ENCODE measurements at places on chromosomes 16 and 17.
A peak's percentile ranks its signal among the peaks of the same experiment; 100 is the strongest.

- DNase-seq, result no peak
Observed at GRCh38 chr17:57422574-57423164, 166.3 kb downstream of the MSI2 start.

GRCh38 chr16:55040366-55041086 is 109.9 kb downstream of the IRX5 start:
- DNase-seq, result no peak

DNA sequence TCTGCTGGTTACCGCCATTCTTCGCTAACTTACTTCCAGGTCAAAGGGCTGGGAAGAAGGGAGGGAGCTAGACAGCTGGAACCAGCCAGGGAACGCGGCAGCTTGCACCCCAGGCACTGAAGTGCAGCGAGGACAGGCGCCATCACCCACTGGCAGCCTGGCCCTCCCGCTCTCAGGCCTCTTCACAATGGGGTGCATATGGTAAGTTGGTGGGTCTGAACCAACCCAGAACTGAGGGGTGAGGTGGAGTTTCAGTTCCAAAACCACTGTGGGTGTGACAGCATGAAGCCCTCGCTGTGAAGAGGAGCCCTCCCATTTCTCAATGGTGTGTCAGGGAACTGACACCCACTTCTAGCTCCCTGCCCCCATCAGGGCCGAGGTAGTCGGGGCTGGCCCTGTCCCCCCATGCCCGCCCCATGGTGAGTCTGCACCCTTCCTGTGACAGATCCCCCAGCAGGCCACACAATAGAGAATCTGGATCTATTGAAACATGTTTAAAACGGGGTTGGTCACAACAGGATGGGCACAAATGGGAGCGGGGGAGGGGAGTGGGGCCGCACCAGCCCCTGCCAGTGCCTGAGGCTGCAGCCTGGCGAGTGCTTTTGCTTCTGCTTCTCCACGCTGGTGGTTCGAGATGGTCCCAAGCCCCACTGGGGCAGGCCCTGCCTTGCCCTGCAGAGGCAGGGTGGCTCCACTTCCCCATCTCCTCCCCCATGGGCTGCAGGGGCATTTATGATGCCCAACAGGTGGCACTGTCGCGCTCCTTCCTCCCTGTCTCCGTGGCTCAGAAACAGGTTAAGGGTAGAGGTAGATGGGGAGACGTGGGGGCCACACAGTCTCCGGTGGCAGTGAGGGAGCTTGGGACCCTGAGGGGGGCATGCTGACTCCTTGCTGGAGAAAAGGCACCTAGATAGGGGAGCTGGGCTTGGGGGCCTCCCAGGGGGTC is 2.3 kb downstream of the LIMD2 start:
- DNase-seq, result no peak

GRCh38 chr17:80099291-80100034 is 1.9 kb upstream of the GAA start:
- no peak for DNase-seq

- DNase-seq, result no peak
Observed at GRCh38 chr16:58110571-58111301, 18.4 kb downstream of the CFAP20 start.

GRCh38 chr17:17874478-17874877 is 37.7 kb upstream of the SREBF1 start:
- no peak for DNase-seq

- no peak for DNase-seq
Observed at GRCh38 chr16:26668026-26668425, 398.7 kb upstream of the C16orf82 start.

- DNase-seq, result peak; percentile 84
Observed at GRCh38 chr17:15651583-15652110, 32.1 kb upstream of the FBXW10B start.

- DNase-seq, result no peak
Observed at GRCh38 chr16:878072-878784, 77.7 kb upstream of the GNG13 start.

DNA sequence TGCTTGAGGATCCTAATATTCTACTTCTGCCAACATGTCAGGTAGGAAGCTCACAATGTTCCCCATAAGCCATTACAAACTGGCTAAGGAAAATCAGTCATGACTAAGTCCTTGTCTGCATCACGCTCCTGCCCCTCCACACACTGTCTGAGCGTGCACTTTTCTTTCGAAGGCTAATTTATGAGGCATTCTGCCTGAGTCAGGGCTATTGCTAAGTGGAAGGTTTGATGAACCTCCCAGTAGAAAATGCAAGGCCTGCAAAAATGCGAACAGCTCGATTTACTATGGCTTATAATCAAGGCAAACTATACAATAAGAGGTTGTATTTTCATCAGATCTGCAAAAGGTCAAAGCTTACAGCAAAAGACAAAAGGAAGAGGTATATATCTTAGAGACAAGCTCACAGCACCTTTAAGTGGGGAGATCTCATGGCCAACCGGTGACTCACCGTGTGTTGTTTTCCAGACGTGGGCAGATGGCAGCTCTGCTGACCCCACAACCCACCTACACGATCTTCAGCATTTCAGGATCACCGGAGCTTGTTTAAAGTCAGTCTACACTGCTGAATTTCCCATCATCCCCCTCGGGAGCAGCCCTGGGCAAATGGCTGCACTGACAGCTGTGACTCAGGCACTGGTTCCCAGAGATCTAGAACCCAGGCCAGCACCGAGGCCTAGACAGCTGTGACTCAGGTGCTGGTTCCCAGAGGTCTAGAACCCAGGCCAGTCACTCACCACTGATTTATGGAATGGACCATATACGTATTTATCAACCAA is 26.1 kb downstream of the MEAK7 start:
- DNase-seq, result no peak

DNA sequence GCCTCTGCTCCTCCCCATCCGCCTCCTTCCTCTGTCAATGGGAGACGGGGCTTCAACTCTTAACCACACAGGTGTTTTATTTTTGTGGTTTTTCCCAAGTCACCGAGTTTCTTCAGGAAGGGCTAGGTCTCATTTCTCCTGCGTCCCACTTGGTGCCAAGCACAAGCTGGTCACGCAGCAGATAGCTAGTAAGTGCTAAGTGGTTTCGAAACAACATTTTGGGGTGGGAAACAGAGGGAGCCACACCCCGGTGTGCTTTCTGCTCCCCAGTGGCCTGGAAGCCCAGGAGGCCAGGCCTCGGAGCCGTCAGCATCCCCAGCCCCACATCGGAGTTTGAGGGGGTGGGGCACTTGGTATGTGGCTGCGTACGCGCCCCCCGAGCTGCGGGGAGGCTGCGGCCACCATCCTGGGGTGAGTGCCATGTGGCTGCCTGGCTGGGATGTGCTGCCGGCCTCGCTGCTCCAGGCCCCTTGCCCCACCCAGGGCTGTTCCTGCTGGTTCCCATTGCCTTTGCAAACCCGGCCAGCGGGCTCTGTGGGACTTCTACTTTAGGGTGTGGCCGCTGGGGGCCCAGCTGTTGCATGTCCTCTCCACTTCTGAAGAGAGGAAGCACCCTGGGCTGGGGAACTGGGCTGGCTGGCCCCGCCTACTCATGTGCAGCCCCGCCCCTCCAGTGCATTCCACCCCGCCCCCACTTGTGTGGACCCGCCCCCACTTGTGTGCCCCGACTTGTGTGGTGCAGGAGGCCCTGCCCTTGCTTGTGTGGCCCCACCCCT is 55.6 kb downstream of the BAIAP2 start:
- DNase-seq, result no peak

DNA sequence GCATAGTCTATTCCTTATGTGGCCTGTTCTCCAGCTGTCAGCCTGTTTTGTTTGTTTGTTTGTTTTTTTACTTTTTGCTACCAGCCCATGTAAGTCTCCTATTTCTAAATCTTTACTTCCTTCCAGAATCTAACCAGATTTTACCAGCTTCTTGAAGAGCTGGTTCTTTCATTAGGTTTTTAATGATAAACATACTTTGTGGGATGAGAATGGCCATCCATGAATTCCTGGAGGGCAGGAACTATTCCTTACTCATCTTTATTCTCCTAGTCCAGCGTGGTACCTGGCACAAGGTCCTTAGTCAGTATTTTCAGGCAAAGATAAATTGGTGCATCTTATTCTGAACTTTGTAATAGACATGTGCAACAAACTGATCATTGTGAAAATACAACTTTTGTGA is 17.3 kb downstream of the RSPRY1 start:
- DNase-seq, result no peak

DNA sequence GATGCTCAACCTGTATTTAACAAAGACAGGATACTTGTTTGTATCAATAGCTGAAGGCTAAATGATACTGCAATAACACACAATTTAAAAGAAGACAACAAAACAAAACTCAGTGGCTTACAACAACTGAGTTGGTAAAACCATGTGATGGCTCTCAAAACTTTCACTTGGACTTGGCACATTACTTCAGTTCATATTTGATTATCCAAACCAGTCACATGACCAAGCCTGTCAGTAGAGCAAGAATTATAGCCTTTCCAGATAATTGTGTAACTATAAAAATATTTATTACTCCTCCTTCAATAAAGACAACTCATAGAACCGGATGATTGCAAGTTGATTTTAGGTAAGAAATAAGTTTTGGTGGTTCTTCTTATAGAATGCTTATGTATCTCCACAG is 56.8 kb downstream of the NQO1 start:
- no peak for DNase-seq
